ENCODE measurements at places on chromosomes 1 and 21. TPM values are rescaled to one million over a fixed set of nuclear protein-coding genes. Genes with fewer than 3 reads are reported as not detected.

DNA sequence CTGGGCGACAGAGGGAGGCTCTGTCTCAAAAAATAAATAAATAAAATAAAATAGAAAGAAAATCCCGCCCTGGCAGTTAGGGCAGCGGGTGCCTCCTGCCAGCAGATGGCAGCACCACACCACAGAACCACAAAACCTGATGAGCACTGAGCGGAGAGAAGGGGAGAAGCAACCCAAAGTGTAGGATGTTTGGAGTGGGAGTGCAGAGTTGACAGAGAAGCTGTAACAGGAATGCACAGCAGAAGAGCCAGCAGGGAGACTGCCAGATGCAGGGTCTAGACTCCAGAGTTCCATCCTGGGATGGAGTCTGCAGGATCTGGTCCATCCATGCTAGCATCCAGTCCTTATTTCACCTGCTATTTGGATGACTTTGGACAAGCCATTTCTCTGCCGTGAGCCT, 29.7 kb upstream of the KIRREL1 start:
- H3K36me3 ChIP-seq: no peaks in the 10 kb centered on the region
- H3K27me3 ChIP-seq: peaks cover 3% of the 10 kb centered on the region
- H3K27ac ChIP-seq: no peak overlapping the region
- no peak overlapping the region for H3K4me3 ChIP-seq
- H3K4me1 ChIP-seq: peaks cover 5% of the 10 kb centered on the region
- peak; percentile 66 for DNase-seq

OR2G6 gene
- 0.10 TPM for total RNA-seq

DNA sequence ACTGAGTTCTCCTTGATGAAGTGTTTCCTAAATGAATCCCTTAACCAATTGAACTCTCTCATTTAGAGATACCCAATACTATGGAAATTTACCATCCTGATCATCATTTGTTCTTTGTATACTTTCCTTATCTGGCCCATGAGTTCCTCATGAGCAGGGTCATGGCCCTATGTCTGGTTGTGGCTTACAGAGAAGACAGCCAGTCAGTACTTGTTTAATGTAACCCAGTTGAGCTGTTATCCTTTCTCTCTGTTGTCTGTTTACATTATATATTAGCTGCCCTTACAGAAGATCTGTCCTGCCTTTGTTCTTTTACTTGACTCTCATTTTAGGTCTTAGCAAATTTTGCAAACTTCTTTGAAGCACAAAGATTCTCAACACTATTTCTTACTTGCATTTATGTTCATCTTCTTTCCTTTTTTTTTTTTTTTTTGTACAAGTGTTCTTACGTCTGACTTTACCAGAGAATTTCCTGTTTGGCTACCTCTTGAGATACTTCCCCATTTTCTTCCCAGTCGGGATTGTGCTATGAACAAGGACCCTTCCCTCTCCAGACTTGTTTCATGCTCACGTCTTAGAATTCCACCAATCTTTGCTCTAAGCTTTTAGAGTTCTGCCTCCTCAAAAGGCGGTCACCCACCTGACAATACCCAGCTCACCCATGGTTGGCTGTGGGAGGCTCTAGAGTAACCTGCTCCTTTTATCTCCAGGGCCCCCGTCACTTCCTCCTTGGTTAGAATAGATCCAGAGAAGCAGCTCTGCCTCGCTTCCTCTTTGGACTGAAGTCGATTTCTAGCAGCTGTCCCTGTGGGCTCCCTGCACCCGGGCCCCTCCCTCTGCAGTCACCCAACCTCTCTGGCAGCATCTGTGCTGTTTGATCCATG, 53.6 kb upstream of the RUNX1 start:
- H3K27me3 ChIP-seq: no peaks in the 10 kb centered on the region
- H3K4me3 ChIP-seq: no peak overlapping the region
- H3K27ac ChIP-seq: no peak overlapping the region

DNA sequence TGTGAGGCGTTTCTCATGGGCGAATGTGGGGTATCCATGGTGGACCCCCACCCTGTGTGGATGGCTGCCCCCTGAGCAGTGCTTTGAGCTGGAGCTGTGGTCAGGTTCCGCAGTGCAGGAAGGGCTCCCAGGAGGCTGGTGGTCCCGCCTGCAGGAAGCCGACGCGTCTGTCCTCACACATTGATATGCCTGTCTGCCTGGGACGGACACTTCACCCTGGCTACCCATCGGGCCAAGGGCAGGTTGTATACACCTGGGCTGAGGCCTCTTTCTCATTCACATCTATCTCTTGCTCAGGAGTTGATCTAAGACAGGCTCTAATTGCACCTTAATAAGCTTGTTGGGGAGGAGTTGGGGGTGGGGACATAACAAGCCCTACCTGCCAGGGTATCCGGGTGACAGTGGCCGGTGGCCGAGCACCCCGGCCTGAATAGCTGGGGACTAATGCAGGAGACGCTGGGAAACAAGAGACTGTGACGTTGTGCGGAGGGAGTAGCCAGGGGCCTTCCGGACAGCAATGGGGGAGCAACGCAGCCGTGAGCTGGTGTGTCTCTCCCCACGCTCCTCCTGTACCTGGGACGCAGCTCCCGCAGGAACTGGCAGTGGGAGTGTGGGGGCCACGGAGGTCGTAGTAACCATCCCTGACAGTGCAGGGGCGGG, 21.7 kb downstream of the PDXK start:
- no peak overlapping the region for H3K4me3 ChIP-seq
- peaks cover 47% of the 10 kb centered on the region for H3K36me3 ChIP-seq
- peaks cover 3% of the 10 kb centered on the region for H3K4me1 ChIP-seq
- H3K27ac ChIP-seq: peak overlapping the region; percentile 25

PLEKHA6 gene
- total RNA-seq: 12.2 TPM

GBP6 gene
- total RNA-seq: 0.64 TPM

DCST2 gene
- 36.0 TPM for total RNA-seq

HSF2BP gene
- 0.59 TPM for total RNA-seq

LRRC8C gene
- total RNA-seq: 8.2 TPM

NLRP3 gene
- total RNA-seq: 1.6 TPM

DNA sequence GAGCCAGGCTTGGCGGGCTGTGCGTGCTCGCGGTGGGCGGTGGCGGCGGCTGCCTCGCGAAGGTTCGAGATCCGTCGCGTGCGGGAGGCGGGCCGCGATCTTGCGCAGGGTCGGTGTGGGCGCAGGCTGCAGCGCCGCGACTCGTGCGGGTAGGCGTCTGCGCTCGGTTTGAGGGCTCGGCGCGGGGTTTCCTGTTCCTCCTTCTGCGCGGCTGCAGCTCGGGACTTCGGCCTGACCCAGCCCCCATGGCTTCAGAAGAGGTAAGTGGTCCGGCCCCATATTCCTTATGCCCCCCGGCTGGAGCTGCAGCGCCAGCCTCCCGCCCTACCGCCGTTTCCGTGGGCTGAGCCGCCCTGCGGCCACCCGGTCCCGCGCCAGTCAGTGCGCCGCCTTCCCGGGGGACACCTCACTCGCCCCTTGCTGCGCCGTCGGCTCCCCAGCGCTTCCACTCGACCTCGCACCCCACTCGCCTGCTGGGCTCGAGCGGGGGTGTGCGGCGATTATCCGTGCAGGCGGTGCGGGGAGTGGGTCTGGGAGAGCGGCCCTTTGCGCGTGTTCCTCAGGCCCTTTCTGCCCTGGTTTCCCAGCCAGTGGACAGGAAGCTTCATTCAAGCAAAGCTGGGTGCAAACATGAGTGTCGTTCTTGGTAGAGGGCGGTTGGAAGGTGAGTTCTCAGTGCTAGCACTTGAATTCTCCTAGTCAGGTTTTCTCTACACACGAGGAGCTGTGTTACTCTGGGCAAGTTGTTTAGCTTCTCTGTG, at the start of gene CACYBP:
TSS of gene CACYBP (plus strand) at position 12 of the 761 bp plus-strand sequence. CDS start at position 246, 234 bp downstream.
- H3K4me3 ChIP-seq: peak within 1 kb of the TSS; percentile 76
- H3K36me3 ChIP-seq: no peaks in the 10 kb centered on the region
- peak within 1 kb of the TSS; percentile 95 for H3K27ac ChIP-seq
- peak; percentile 81 for DNase-seq
- peaks cover 32% of the 10 kb centered on the region for H3K4me1 ChIP-seq
- no peaks in the 10 kb centered on the region for H3K27me3 ChIP-seq

- H3K4me3 ChIP-seq: no peak overlapping the region
- peaks cover 5% of the 10 kb centered on the region for H3K36me3 ChIP-seq
- H3K4me1 ChIP-seq: no peaks in the 10 kb centered on the region
- no peaks in the 10 kb centered on the region for H3K27me3 ChIP-seq
Observed at GRCh38 chr1:93541045-93541444, 93.1 kb downstream of the FNBP1L start.

MXRA8 gene
- 22.0 TPM for total RNA-seq

Data from suprapubic skin (tissue), 4 donors.